ENCODE measurements at places on chromosomes 7 and 10.

- DNase-seq: no peak
Measured at GRCh38 chr7:1127001-1127400, 33.0 kb downstream of the ZFAND2A start.

DNA sequence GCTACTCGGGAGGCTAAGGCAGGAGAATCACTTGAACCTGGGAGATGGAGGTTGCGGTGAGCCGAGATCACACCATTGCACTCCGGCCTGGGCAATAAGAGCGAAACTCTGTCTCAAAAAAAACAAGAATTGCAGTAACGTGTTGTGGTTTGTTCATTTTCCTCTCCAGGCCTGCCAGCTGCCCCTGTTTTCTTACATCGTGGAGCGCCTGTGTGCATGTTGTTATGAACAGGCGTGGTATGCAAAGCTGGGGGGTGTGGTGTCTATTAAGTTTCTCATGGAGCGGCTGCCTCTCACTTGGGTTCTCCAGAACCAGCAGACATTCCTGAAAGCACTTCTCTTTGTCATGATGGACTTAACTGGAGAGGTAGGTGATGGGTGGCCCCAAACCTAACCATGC, 52.1 kb downstream of the TRRAP start:
- no peak for DNase-seq

- no peak for DNase-seq
Measured at GRCh38 chr7:6559896-6560295, 8.6 kb upstream of the GRID2IP start.

GRCh38 chr7:151592868-151593486, 73.3 kb upstream of the RHEB start:
- no peak for DNase-seq

DNA sequence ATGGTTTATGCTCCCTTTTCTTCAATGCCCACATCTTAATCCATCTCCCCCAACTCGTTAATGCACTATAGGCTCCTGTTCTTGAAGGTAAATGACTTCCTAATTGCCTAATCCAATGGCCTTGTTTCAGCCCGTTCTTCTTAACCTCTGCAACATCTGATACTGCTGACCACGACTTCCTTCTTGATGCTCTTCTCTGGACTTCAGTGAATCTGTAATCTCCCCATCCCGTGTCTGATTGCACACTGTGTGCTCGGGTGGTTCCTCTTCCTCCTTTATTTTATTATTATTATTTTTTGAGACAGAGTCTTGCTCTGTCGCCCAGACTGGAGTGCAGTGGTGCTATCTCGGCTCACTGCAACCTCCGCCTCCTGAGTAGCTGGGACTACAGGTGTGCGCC, 58.9 kb downstream of the HIPK2 start:
- no peak for DNase-seq

- no peak for DNase-seq
Measured at GRCh38 chr7:135251496-135252391, 18.1 kb downstream of the STRA8 start.

DNA sequence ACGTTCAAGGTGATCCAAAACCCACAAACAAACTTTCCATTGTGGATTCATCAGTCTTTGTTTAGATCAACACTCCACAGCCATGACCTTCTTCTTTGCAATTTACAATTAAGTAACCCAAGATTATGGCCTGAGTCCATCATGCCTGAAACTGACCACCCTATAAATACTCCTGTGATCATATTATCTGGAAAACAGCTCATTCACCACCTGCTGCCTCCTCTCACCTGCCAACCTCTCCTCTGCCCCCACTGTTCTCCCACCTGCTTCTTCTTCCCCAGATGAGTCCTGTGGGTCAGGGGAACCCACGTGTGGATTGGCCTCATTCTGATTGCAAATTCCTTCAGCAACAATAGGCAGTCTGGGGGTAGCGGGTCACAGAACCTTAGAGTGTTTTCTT, 81.4 kb downstream of the ABLIM1 start:
- DNase-seq: no peak

All from activated T-cell treated with anti-CD3 and anti-CD28 coated beads for 24 hours (primary cell).